ENCODE measurements at places on chromosomes 4 and X.

DNA sequence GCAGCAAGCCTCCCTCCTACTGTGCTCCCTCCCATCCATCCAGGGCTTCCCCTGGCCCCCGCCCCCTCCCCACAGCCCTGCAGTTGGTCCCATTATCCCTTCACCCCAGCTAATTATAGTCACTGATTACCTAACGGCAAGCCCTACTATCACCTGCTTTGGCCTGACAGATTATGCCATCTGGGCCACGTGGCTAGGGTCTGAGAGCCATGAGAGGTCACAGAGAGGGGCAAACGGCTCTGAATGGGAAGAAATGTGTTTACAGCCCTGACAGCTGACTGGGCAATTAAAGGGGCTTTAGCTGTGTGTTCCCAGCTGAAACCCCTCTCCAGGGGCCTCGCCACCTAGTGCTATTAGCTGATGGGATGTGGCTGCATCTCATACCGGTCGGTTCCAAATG lies 134.4 kb upstream of the CPEB2 start:
- DNase-seq: no peak

GRCh38 chr4:185265942-185266341 lies 56.5 kb downstream of the SNX25 start:
- no peak for DNase-seq

- DNase-seq: no peak
Measured at GRCh38 chrX:46531442-46531841, 13.8 kb downstream of the ZNF674 start.

GRCh38 chr4:114383721-114384120 lies 214.9 kb upstream of the UGT8 start:
- DNase-seq: no peak

DNA sequence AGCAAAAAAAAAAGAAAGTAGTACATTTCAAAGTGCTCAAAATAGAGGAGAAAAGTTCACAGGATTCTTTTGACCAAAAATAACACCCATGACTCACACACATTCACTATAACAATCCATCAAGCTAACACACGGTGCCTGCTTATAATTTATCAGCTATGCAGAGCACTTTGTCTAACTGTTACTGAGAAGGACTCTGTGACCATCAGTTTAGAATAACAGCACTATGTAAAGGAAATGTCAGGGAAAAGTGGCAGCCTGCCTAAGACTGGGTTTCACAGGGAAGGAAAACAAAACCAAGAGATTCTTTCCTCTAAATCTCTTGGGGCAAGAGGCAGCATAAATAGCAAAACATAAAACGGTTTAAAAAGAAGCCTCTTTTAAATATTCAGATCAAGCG lies 54.8 kb downstream of the CCDC149 start:
- no peak for DNase-seq

DNA sequence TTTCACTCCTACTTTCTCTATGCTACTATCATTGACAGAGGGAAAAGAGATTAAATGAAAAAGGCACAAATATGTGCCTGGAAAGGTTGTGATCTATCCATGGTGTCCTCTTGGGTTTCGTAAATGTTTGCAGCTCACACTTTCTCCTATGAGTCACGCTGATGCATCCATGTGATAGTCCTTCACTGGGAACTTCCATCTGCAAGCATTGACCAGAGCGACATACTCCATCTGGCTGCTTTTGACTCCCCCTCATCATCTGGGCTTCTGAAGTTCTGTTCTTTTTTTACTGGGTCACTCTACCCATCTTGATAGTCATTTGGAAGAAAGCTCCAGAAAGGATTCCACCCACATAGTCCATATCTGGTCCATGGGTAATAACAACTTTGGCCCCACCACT lies 84.7 kb upstream of the NDST3 start:
- DNase-seq: no peak

DNA sequence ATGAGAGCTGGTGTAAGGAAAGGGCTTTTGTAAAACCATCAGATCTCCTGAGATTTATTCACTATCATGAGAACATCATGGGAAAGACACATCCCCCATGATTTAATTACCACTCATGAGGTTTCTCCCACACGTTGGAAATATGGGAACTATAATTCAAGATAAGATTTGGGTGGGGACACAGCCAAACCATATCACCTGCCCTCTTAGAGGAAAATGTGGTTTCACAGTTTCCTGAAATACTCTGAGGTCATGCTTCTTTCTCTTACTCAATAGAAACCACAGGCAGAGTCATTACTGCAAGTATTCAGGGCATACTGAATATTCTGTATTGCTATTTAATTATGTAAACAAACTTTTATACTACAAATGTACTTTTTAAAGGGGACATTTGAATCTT lies 1453.3 kb downstream of the PCDH18 start:
- no peak for DNase-seq

- DNase-seq: no peak
Measured at GRCh38 chr4:173170182-173170778, 1.7 kb downstream of the GALNT7 start.

GRCh38 chr4:118237531-118237930 lies 115.3 kb downstream of the PRSS12 start:
- DNase-seq: no peak

DNA sequence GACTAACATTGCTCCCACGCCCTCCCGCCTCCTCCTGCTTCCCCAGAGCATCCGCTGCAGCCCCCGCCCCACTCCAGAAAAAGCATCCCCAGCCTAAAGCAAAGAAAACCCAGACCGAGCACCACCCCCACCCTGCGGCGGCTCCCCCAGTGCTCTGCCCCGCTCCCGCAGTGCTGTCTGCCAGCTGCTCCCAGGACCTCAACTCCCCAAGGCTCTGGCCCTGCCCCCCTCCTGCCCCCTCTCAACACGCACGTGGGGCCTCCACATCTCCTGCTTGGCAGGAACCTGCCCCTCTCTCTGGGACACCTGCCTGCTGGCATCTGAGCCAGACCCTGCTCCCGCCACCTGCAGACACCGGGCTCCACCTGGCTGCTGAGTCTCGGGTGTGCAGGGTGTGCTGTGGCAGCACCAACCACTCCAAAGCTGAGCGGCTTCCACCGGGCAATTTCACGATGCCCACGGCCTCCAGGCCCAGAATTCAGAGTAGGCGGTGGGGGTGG lies 79.4 kb downstream of the FAM53A start:
- DNase-seq: no peak

- DNase-seq: peak; percentile 8
Measured at GRCh38 chr4:3747581-3747904, 18.6 kb upstream of the ADRA2C start.

DNA sequence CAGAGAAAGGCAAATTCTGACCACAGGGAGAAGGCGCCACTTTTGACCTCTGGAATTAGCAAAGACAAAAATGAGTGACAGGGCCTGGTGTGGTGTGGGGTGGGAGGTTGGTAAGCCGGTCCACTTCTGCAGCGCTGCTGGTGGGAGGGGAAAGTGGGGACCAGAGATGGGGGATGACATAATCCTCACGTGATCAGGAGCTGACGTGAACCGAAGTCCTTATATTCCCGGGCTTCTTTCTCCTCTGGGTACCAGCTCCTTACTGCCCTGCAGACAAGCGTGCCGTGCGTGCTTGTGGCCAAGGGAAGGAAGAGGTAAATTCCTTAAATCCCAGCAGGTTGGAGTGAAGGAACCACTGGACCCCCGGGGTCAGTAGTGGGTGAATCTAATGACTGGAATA lies at the start of gene TCEAL7:
Gene TCEAL7 (plus strand): TSS at position 249 of the 400 bp plus-strand sequence. CDS start 1,165 bp downstream, outside the sequence.
- no peak for DNase-seq

- no peak for DNase-seq
Measured at GRCh38 chrX:153305972-153306371, 15.6 kb downstream of the PNMA6F start.

DNA sequence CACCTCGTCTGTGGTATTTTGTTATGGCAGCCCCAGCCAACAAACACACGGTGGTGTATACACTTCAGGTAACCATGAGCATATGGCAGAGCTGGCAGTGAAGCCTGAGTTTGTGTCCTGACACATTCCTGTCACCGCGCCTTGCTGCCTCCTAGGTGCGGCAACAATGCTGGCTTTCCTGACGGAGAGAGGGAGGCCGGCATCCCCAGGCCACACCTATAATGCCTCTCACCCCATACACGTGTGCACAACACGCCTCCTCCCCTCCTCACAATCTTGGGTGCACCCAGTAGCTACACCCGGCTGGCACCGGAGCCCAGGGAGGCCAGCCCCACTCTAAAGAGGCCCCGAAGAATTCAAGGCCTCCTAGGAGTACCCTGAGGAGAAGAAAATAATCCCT lies 158.5 kb downstream of the NSUN7 start:
- no peak for DNase-seq

DNA sequence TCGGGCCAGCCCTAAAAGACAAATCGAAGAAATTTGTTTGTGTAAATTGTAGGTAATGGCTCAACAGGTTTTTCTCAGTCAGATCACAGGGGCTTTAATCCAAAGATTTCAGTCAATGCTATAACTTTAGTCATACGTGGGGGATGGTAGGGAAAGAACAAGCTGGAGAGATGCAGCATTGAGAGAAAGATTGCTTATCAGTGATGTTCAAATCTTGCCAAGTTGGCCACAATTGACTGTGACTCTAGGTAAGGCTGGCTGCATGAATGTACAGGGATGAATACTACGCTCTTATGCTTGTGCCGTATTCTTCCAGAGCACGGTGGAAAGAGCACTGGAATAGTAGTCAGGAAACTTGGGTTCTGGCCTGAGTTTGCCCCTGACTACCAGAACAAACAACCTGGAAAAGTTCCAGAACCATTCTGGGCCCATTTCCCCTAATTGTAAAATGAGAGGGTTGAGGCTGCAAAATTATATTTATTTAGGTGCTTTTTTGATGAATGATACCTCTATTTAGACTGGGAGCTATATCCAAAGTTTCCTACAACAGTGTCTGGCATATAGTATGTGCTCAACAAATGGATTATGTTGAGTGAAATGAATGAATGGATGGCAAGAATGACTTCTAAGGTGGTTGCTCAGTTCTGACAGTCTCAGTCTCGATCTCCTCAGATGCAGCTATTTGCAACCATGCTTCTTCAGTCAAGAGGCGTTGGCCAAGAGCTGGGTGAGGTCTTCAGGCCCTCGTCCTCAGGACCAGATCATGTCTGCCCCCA lies 44.4 kb downstream of the TSC22D3 start:
- no peak for DNase-seq

DNA sequence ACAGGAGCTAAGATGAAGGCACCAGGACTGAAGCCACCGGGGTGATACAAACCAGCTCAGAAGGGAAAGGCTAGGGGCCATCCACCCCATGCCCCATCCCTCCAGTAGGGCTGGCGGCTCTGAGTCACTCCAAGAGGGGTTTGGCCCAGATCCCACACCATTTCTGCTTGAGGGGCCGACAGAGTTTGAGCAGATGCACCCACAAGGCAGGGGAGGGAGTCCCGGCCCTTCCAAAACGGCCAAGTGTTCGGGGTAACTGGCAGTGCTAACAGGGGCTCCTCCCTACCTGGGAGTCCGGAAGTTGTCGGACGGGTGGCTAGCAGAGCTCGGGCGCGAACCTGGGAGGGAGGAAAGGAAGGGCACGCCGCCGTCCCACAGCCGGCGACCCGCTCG lies 412 bp downstream of the SLC10A3 start:
- DNase-seq: peak; percentile 26

DNA sequence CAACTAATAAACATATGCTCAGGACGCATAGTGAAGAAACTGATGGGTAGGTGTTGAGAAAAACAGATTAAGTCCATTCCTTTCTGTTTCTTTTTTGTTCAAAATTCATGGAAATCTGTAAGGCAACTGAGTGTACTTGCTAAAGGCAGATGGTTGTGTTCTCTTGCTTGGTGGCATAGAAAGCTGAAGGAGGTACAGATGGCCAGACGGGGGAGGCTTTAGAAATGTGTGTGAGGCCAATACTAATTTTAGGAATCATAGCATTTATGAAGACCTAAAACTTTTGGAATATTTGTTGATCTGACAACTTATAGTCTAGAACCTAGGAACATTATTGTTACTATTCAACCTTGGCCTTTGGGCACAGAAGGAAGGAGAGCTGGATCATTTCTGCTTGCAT lies 56.8 kb upstream of the EMCN start:
- DNase-seq: no peak

DNA sequence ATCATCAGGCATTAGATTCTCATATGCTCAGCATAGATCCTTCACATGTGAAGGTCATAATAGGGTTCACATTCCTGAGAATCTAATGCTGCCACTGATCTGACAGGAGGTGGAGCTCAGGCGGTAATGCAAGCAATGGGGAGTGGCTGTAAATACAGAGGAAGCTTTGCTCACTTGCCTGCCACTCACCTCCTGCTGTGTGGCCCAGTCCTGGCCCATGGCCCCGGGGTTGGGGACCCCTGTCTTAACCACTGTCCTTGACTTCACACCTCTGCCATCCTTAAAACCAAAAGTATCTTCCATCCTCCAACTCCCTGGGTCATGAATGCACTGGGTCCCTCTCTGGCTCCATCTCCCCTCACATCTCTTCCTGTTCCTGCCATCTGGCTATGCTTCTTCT lies 129.1 kb downstream of the HMX1 start:
- no peak for DNase-seq

GRCh38 chr4:184347251-184348239 lies 126.8 kb downstream of the IRF2 start:
- no peak for DNase-seq

GRCh38 chr4:101865501-101866062 lies 75.1 kb downstream of the BANK1 start:
- DNase-seq: no peak

- DNase-seq: peak; percentile 49
Measured at GRCh38 chrX:41085512-41085877, 250 bp downstream of the USP9X start.

- no peak for DNase-seq
Measured at GRCh38 chr4:17358241-17358640, 153.6 kb downstream of the QDPR start.

GRCh38 chr4:18155067-18156041 lies 133.8 kb upstream of the LCORL start:
- no peak for DNase-seq

DNA sequence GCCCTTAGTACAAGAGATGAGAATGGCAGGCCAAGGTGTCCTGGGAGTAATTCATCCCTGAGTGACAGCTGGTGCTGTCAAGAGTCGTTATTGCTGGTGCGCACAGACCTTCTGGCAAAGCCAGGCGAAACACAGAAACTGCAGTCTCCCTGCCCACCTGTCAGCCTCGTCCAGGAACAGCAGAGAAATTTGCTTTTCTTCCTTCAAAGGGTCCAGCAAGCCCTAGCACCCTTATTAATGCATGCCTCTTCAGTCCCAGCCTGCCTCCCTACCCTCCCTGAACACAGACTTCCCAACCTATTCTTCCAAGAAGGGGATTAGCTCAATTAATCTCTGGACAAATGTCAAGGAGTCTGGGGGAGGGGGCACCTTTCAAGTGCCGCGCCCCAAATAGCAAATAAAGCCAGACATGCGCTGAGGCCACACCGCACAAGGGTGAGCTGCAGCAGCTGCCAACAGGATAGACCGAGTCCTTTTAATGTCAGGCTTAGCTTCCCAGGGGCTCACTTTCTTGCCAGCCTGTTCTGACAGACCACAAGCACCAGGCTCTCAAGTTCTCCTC lies 250.7 kb upstream of the RASGEF1B start:
- no peak for DNase-seq

GRCh38 chrX:68895778-68896177 lies 67.0 kb downstream of the EFNB1 start:
- no peak for DNase-seq

- DNase-seq: no peak
Measured at GRCh38 chr4:67052814-67053675, 492.3 kb downstream of the CENPC start.

All from ACHN (cell line).